ENCODE measurements at places on chromosomes 7 and 10.

GRCh38 chr7:40978047-40978446 lies 724.8 kb downstream of the INHBA start:
- DNase-seq = no peak

GRCh38 chr7:144622745-144623144 lies 213.1 kb downstream of the TPK1 start:
- DNase-seq = no peak

GRCh38 chr7:48427671-48428070 lies 256.4 kb downstream of the ABCA13 start:
- DNase-seq = no peak

- DNase-seq = no peak
Observed at GRCh38 chr7:38068461-38068860, 109.6 kb upstream of the STARD3NL start.

- DNase-seq = no peak
Observed at GRCh38 chr7:962401-963081, 8.1 kb upstream of the ADAP1 start.

GRCh38 chr7:90709501-90710465 lies 113.7 kb downstream of the CDK14 start:
- no peak for DNase-seq

DNA sequence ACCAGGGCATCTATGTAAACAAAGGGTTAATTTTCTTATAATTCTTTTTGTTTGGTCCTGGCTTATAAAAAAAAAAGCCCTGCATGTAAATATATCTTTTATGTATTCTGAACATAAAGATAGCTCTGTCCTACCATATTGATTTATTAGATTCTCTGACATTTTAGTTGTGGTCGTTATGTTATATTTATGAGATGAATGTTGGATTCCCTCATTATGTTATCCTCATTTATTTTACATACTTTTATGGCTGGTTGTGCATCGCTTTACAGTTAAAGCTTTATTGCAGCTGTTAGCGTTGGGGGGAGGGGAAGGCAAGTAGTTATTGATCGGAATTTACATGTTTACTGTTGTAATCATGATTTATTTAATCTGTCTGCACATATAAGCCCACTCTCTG lies 431.5 kb downstream of the LRMDA start:
- DNase-seq = no peak

DNA sequence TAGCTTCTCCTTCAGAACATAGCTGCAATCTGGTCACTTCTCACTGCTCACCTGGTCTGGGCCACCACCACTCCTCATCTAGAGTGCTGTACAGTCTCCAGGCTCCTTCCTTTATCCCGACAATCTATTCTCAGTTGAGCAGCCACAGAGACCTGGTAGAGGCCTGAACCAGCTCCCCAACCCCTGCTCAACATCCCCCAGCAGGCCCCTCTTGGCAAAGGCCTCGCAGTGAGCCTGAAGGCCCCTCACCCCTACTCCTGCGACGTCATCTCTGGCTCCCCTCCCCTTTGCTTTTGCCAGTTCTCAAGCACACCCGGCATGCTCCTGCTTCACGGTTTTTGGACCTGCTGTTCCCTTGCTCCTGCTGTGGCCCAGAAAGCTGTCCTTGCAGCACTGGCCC lies 113.9 kb downstream of the ARHGAP22 start:
- peak; percentile 36 for DNase-seq

DNA sequence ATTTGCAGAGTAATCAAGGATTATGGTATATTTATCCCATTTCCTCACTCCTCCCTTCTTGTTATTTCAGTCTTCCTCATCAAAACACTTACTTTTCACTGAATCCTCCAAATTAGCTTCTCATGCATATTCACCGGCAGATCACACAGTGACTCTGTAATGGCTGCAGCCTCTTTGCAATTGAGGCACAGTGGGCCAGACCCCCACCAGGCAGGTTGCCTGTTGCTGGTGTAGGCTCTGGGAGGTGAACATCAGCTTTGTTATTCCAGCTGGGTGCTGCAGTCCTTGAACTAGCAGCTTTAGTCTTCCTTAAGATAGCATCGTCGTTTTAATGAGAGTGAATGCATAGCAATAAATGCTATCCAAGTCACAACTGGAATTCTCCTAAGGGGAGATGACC lies 449.3 kb downstream of the CNTNAP2 start:
- no peak for DNase-seq

- no peak for DNase-seq
Observed at GRCh38 chr7:70292716-70293115, 694.4 kb downstream of the AUTS2 start.

- no peak for DNase-seq
Observed at GRCh38 chr10:95651346-95652060, 5.0 kb downstream of the ALDH18A1 start.

DNA sequence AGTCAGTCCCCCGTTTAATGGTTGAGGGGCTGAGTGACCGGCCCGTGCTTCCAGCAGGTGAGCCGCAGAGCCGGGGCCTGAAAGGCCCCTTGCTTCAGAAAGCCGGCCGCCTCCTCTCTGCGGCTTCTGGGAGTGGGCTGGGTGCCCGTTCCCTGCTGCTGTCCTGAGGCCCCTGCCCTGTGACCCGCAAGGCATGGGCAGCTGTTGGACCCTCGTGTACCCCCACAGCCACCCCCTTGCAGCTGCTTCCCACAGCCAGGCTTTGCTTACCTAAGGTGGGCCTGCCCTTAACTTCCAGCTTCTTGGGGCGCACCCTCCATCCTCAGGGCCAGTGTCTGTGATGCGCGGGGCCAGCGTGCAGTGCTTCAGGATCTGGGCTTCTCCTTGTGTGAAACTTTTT lies 26.6 kb downstream of the PFKFB3 start:
- no peak for DNase-seq

- no peak for DNase-seq
Observed at GRCh38 chr7:41038211-41038610, 664.7 kb downstream of the INHBA start.

DNA sequence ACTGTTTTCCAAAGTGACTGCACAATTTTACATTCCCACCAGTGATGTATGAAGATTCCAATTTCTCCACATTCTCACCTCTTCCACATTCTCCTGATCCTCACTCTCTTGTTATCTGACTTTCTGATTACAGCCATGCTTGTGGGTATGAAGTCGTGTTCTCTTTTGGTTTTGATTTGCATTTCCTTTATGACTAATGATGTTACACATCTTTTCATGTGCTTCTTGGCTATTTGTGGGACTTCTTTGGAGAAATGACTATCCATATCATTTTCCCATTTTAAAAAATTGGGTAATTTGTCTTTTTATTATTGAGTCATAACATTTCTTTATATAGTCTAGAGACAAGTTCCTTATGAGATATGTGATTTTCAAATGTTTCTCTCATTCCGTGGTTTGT lies 10.5 kb upstream of the GIMAP8 start:
- no peak for DNase-seq

GRCh38 chr7:3151784-3152183 lies 108.1 kb upstream of the CARD11 start:
- no peak for DNase-seq

- DNase-seq = no peak
Observed at GRCh38 chr10:52811776-52812175, 39.2 kb upstream of the MBL2 start.

DNA sequence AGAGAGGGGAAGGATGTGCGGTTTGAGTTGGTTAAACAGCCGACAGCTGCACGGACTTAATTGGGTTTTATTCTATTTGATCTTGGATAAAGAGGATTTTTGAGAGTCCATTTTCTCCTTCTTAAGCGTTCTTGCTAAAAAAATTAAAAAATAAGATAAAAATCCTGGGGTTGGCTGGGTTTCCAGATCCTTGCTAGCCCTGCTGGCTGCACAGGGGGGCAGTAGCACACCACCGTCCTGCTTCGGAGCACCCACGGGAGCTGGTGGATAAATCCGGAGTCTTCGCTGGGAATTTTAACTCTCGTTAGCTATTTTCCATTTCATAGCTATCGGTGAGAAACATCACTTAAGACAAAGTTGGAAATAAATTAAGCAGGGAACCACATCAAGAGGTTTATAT lies 792.0 kb downstream of the TYW1 start:
- no peak for DNase-seq

- no peak for DNase-seq
Observed at GRCh38 chr10:79390057-79390456, 42.8 kb downstream of the PPIF start.

GRCh38 chr10:95509251-95509650 lies 51.9 kb downstream of the SORBS1 start:
- DNase-seq = no peak

- peak; percentile 62 for DNase-seq
Observed at GRCh38 chr7:22559829-22560489, 60.0 kb upstream of the STEAP1B start.

Data from ecto neural progenitor cell (in vitro differentiated cells).